ENCODE measurements at places on chromosomes 7 and 10.
A peak's percentile ranks its signal among the peaks of the same experiment; 100 is the strongest.

- H3K27me3 ChIP-seq = peaks cover 10% of the 10 kb centered on the region
- no peaks in the 10 kb centered on the region for H3K4me1 ChIP-seq
- peak; percentile 41 for DNase-seq
- H3K27ac ChIP-seq = no peak overlapping the region
- no peaks in the 10 kb centered on the region for H3K36me3 ChIP-seq
- H3K4me3 ChIP-seq = no peak overlapping the region
Measured at GRCh38 chr7:50953820-50954219, 171.1 kb upstream of the GRB10 start.

GRCh38 chr7:31890198-31890597, 180.0 kb downstream of the PDE1C start:
- no peaks in the 10 kb centered on the region for H3K27me3 ChIP-seq
- H3K27ac ChIP-seq = no peak overlapping the region
- H3K36me3 ChIP-seq = no peaks in the 10 kb centered on the region
- DNase-seq = no peak
- no peaks in the 10 kb centered on the region for H3K4me1 ChIP-seq
- no peak overlapping the region for H3K4me3 ChIP-seq

- no peak overlapping the region for H3K4me3 ChIP-seq
- peaks cover 10% of the 10 kb centered on the region for H3K36me3 ChIP-seq
- no peak overlapping the region for H3K27ac ChIP-seq
- peaks cover 31% of the 10 kb centered on the region for H3K4me1 ChIP-seq
- no peaks in the 10 kb centered on the region for H3K27me3 ChIP-seq
Measured at GRCh38 chr10:124671486-124672075, 72.6 kb downstream of the FAM53B start.

- peaks cover 20% of the 10 kb centered on the region for H3K4me1 ChIP-seq
- no peak overlapping the region for H3K4me3 ChIP-seq
- H3K27me3 ChIP-seq = peaks cover 34% of the 10 kb centered on the region
- no peak overlapping the region for H3K27ac ChIP-seq
- DNase-seq = no peak
Measured at GRCh38 chr10:14383266-14383665, 52.5 kb upstream of the FRMD4A start.

DNA sequence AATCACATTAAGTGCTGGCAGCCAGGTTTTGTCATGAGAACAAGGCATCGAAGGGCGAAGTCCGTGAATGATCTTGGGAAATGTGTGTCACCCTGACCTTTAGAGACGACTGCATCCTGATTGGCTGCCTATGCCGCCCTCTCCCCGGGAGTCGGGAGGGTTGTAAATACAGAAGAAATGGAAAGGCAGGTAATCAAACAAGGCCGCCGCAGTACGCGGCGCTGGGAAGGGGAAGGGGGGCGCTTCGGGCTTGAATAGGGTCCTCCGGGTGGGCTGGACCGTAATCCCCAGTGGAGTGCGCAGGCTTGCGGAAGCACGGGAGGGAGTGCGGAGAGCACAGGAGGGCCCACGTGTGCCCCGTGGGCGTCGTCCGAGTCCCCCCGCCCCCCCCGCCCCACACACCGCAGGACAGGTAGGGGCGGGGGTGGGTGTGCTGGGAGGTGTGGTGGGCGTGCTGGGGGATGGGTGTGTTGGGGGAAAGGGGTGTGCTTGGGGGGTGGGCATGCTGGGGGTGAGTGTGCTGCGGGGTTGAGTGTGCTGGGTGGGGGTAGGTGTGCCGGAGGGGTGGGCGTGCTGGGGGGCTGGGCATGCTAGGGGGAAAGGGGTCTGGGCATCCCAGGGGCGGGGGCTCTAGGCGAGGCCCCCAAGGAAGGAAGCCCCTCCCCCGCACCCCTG, 169.4 kb downstream of the ARHGAP12 start:
- DNase-seq = peak; percentile 80
- peaks cover 12% of the 10 kb centered on the region for H3K4me1 ChIP-seq
- peaks cover 3% of the 10 kb centered on the region for H3K36me3 ChIP-seq
- H3K27ac ChIP-seq = peak overlapping the region; percentile 99
- no peaks in the 10 kb centered on the region for H3K27me3 ChIP-seq

DNA sequence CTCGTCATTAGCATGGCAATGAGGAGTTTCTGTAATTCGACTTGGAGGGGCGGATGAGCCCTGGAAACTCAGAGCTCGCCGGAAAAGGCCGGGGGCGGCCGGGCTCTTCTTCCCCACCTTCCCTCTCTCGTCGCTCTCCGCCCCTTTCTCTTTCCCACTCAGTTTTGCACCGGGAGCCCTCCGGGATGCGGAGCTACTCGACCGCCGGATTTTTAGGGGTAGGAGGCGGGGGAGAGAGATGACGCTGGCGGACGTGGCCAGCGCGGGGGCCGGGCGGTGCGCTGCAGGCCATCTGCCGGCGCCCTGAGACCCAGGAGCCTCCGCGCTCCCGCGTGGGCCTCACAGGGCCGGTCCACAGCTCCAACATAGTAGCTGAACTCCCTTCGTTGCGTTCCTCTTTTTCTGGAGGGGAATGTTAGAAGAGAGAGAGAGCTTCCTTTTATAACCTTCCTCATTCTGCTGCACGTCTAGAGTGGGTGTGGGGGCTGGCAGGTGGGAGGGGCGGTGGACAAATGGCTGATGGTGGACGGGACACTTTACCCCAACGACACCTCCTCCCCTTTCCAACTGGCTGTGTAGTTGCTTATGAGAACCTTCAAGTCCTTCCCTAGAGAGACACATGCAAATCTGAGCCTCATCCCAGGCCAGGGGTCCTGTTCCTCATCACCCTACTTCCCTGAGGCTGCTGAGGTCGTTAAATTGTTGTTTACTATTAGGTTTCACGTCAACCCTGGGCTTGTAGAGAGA, 1.1 kb upstream of the HOXA1 start:
- peaks cover 12% of the 10 kb centered on the region for H3K36me3 ChIP-seq
- H3K4me1 ChIP-seq = peaks cover 17% of the 10 kb centered on the region
- H3K27me3 ChIP-seq = peaks cover 90% of the 10 kb centered on the region
- peak; percentile 61 for DNase-seq
- H3K27ac ChIP-seq = no peak overlapping the region
- peak overlapping the region; percentile 85 for H3K4me3 ChIP-seq

GRCh38 chr7:106346678-106347217, 62.0 kb upstream of the NAMPT start:
- peaks cover 48% of the 10 kb centered on the region for H3K4me1 ChIP-seq
- peak overlapping the region; percentile 72 for H3K4me3 ChIP-seq
- DNase-seq = peak; percentile 93
- no peaks in the 10 kb centered on the region for H3K27me3 ChIP-seq

DNA sequence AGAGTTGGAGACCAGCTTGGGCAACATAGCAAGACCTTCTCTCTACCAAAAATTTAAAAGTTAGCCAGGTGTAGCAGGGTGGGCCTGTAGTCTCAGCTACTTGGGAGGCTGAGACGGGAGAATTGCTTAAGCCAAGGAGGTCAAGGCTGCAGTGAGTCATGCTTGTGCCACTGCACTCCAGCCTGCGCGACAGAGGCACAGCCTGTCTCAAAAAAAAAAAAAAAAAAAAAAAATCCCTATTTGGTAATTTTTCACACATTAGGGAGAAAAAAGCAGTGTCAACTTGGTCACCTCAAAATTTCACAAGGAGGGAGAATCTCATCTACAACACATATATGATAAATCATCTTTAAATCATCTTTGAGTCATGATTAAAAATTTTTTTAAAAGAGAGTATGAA, 6.4 kb upstream of the ZNF398 start:
- peaks cover 8% of the 10 kb centered on the region for H3K4me1 ChIP-seq
- H3K4me3 ChIP-seq = no peak overlapping the region
- DNase-seq = no peak
- peaks cover 6% of the 10 kb centered on the region for H3K36me3 ChIP-seq

DNA sequence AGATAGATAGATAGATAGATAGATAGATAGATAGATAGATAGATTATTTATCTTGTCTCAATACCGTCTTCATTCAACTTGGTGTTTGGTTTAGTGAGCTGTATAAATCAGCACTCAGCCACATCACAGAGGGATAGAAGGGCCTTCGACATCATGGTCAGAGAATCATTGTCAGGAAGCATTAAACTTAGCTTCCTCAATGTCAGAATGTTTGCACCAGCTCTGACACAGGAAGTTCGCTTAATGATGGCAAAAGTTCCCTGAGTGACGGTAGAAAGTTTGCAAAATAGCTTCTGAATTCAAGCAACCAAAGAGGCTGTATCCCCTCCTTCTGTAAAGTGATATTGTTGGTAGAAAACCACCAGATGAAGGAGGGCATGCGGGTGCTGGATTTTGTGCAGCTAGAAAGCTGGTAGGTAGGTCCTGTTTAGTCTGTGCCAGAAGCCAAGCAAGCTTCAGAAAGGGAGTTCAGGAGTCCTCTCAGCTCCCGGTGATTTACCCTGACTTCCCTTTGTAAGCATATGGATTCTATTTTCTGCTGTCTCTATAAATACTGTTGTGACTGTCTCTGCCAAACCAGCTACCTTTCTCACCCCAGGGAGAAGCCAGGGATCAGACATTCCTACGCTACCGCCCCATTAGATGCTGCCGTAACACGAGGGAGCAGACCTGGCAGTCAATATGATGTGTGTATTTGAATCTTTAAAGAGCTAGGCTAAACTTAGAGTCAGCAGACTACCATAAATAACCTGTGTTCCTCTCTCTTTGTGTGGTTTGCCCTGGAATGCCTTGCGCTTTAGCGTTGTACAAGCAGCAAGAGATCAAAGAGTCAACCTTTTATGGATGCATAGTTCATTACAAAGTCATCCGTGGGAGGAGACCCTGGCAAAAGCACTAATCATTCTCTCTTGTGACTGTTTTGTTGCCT, 200.5 kb upstream of the KIAA1217 start:
- H3K4me1 ChIP-seq = no peaks in the 10 kb centered on the region
- no peak overlapping the region for H3K27ac ChIP-seq
- no peak overlapping the region for H3K4me3 ChIP-seq
- DNase-seq = no peak

GRCh38 chr7:90736968-90737939, 141.1 kb downstream of the CDK14 start:
- H3K36me3 ChIP-seq = no peaks in the 10 kb centered on the region
- DNase-seq = no peak
- peaks cover 6% of the 10 kb centered on the region for H3K4me1 ChIP-seq
- no peak overlapping the region for H3K4me3 ChIP-seq

DNA sequence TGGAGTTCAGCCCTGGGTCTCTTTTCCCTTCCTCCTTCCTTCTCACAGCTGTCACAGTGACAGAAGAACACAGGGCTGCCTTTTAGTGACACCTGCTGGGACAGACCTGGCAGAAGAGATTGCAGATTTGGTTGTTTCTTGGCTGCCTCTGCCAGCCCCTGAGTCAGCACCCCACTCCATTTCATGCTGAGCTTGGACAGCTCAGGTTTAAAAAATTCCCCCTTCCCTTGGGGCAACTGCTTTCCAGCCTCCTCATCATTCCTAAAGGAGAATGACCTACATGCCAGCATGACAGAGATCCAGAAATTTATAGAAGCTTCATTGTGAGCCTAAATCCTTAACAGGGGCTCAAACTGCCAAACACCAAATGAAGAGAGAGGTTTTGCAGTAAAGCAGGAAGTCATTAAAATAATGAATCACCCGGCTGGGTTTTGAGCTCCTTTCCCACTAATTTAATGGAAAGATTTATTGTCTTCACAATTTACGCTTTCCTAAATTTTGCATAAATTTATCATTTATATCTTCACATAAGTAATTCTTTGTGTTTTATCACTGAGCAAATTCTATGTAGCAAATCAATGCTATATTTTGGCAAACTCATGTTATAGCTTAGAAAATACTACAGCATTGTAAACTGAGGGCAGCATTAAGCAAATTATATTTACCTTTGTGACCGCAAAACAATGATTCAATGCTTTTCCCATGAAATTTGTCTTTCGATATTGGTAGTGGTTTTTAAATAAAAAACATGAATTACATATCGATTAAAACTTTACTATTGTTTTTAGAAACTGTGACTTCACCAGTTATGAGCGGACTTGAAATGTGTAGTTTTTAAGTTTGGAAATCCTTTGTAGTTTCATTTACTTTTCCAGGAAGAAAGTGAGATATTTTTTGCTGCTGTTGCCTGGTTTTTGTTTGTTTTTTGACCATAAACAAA, 399.5 kb upstream of the ANKRD30A start:
- H3K36me3 ChIP-seq = no peaks in the 10 kb centered on the region
- no peaks in the 10 kb centered on the region for H3K27me3 ChIP-seq
- H3K27ac ChIP-seq = no peak overlapping the region
- H3K4me3 ChIP-seq = no peak overlapping the region
- DNase-seq = no peak
- no peaks in the 10 kb centered on the region for H3K4me1 ChIP-seq

DNA sequence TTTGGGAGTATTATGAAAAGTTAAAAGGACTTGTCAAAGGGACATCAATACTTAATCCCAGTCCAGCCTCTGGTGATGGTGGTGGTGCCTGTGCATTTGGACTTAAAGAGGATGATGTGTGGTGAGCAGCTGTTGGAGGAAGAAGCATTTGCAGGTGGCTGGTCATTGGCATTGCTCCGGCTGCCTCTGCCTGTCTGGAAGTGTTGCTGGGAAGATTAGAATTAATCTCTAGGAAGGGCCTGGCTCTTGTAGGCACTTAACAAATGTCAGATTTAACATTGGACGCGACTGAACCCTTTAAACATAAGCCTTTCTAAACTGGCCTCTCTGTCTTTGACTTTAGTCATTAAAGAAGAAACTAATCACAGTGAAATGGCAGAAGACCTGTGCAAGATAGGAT, 58.8 kb downstream of the FIGNL1 start:
- DNase-seq = no peak
- H3K27me3 ChIP-seq = no peaks in the 10 kb centered on the region
- H3K36me3 ChIP-seq = peaks cover 83% of the 10 kb centered on the region
- H3K27ac ChIP-seq = peak overlapping the region; percentile 97
- H3K4me3 ChIP-seq = peak overlapping the region; percentile 46

GRCh38 chr7:108097703-108098102, 32.5 kb downstream of the LAMB4 start:
- peaks cover 28% of the 10 kb centered on the region for H3K27me3 ChIP-seq
- no peak for DNase-seq
- H3K36me3 ChIP-seq = no peaks in the 10 kb centered on the region
- H3K4me3 ChIP-seq = no peak overlapping the region

DNA sequence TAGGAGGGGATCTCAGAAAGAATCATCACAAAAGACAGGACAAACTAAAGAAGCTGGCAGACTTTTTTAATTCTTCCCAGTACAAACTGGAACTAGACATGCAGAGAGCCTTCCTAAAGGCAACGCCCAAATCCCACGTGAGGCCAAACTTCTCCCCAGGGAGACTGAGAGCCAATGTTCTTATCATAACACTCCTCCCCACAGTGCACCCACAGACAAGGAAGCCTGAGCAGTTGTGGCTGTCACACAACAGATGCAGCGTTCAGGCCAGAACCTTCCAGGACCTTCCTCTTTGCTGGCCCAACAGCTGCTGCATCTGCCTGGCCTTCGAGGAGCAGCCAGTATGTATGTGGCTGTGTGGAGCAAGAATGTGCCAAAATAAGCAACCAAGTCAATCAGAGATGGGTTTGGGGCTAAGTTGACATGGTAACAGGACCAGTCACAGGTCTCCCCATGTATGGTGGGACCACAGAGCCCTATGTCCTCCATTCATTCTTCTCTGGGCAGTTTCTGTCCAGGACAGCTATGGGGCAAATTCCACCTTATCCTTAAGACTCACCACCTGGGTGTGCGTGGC, 34.9 kb downstream of the SRPK2 start:
- H3K4me3 ChIP-seq = peak overlapping the region; percentile 4
- H3K4me1 ChIP-seq = peaks cover 41% of the 10 kb centered on the region
- peak overlapping the region; percentile 5 for H3K27ac ChIP-seq
- no peaks in the 10 kb centered on the region for H3K27me3 ChIP-seq
- no peaks in the 10 kb centered on the region for H3K36me3 ChIP-seq
- peak; percentile 61 for DNase-seq
